Uterus (tissue), 4 donors: ENCODE measurements at places on chromosomes 1 and 21. TPM values are rescaled to one million over a fixed set of nuclear protein-coding genes. Genes with fewer than 3 reads are reported as not detected.

NIBAN1 gene
- 28.5 TPM for total RNA-seq

SLC26A9 gene
- total RNA-seq = not detected

SMIM11 gene
- total RNA-seq = 8.2 TPM

TSTD1 gene
- 20.3 TPM for total RNA-seq

FLG2 gene
- not detected for total RNA-seq

CLCA1 gene
- not detected for total RNA-seq

CRYBG2 gene
- total RNA-seq = not detected

SAMD11 gene
- total RNA-seq = 1.0 TPM

DNA sequence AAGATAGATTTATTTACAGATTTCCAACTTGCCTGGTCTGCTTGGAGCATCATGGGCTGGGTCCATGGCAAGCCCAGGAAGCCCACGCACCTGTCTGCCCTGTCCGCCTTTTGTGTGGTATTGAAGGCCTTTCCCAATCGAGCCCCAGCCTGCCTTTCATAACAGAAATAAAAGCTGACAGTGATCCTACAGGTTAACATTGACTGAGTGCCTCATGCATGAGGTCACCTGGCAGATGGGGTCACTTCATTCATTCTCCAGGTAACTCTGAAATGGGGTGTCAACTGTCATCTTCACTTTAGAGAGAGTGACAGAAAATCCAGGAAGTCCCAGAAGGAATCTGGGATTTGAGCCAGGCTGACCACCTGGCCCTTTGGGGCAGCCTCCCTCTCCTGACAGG lies 36.3 kb upstream of the CASZ1 start:
- H3K27ac ChIP-seq = no peak overlapping the region
- DNase-seq = no peak
- H3K27me3 ChIP-seq = no peaks in the 10 kb centered on the region
- no peaks in the 10 kb centered on the region for H3K36me3 ChIP-seq

DNA sequence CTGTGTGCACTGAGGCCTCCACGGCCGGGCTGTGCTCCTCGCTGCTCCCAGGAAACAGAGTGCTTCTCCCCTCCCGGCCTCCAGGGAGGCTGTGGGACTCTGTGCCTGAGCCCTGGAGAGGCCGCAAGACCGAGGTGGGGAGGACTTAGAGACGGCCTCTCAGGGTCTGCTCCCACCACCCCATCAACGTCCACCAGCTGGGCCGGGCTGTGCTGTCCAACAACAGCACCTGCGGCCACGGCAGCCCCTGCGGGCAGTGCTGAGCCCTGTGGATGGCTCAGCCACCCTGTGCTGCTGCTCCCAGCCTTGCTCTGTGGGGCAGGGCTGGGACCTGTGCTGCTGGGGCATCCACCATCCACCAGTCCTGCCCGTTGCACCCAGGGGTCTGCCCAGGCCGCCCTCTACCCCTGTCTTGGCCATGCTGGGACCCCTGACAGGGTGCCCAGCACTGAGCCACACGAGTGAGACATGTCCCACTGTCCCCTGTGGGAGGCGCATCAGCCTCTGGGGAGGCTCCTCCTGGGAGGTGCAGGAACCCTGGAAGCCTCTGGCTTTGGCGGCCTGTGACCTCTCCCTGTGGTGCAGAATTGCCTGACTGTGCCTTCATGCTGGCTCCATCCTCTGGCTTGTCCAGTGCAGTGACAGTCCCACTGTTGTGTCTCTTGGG lies 31.2 kb upstream of the LRRC3 start:
- no peak overlapping the region for H3K4me3 ChIP-seq
- no peaks in the 10 kb centered on the region for H3K36me3 ChIP-seq
- no peaks in the 10 kb centered on the region for H3K4me1 ChIP-seq

DNA sequence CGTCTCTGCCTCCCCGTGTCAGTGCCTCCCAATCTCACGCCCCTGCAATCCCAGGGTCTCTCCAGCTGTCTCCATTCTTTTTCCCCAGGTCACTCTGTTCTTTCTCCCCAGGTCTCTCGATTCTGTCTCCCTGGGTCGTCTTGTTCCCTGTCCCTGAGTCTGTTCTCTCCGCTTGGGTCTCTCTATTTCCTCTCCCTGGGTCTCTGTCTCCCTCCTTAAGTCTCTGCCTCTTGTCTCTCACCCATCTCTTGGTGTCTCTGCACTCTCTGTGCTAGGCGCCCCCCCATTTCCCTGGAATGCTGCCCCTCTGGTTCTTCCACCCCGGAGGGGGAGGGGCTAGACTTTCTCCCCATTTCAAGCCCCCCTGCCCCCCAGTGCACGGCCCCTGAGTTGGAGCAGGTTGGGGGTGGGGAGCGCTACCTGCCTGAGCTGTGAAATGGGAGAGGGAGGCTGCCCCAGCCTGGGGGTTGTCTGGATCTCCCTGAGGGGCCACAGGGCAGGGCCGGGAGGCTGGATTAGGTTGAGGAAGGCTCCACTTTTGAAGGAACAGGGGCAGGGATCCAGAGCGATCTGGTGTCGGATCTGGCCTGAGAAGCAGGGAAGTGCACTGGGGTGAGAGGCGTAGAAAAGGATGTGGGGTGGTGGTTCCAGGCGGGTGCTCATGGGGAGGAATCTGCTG lies 1.4 kb downstream of the PTPRF start:
- H3K4me1 ChIP-seq = no peaks in the 10 kb centered on the region
- H3K4me3 ChIP-seq = peak overlapping the region; percentile 68
- no peaks in the 10 kb centered on the region for H3K27me3 ChIP-seq
- H3K36me3 ChIP-seq = no peaks in the 10 kb centered on the region
- no peak for DNase-seq

- H3K4me1 ChIP-seq = no peaks in the 10 kb centered on the region
- no peak overlapping the region for H3K4me3 ChIP-seq
- H3K27me3 ChIP-seq = no peaks in the 10 kb centered on the region
- H3K36me3 ChIP-seq = no peaks in the 10 kb centered on the region
- no peak overlapping the region for H3K27ac ChIP-seq
- DNase-seq = no peak
These were observed 66.4 kb upstream of the RUNX3 start for GRCh38 chr1:24996456-24996855.

DNA sequence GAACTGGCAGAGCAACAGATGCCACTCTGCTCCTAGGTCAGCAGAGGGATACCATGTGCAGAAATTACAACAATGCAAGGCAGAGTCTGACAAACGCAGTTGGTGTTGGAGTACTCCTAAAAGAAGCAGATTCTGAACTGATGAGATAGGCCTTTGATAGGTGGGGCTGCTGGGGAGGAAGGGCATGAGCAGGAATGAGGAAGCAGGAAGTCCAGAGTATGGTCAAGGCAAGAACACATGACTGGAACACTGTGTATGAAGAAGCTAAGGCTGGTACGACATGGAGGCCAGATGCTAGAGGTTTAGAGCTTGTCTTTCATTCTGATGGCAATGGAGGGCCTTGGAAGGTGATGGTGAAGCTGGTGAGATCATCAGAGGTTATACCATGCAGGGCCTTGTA lies 11.5 kb upstream of the THRAP3 start:
- H3K27ac ChIP-seq = no peak overlapping the region
- no peaks in the 10 kb centered on the region for H3K36me3 ChIP-seq
- DNase-seq = no peak
- H3K4me1 ChIP-seq = no peaks in the 10 kb centered on the region
